Stimulated activated CD8-positive, alpha-beta memory T cell treated with anti-CD3 and anti-CD28 coated beads, Interleukin-4, amount 100 ng/mL, for 48 hours (primary cell): ENCODE measurements at places on chromosomes 5 and 9.

GRCh38 chr5:36066001-36066539 lies 612 bp downstream of the UGT3A2 start:
- DNase-seq, result no peak

GRCh38 chr5:96901384-96901783 lies 25.1 kb downstream of the ERAP2 start:
- DNase-seq, result no peak

GRCh38 chr5:170137694-170138214 lies 32.1 kb downstream of the FOXI1 start:
- DNase-seq, result no peak

- DNase-seq, result no peak
Measured at GRCh38 chr5:143677403-143677802, 134.6 kb upstream of the HMHB1 start.

GRCh38 chr9:98944057-98944733 lies 488 bp downstream of the COL15A1 start:
- peak; percentile 25 for DNase-seq

- DNase-seq, result no peak
Measured at GRCh38 chr9:113309204-113309813, 6.1 kb upstream of the RNF183 start.
